CD4-positive, alpha-beta T cell treated with Interferon gamma for 1 hour (primary cell): ENCODE measurements at places on chromosomes 11 and 22.

- DNase-seq, result no peak
These were observed 26.8 kb downstream of the CLDN25 start for GRCh38 chr11:113806406-113806805.

- DNase-seq, result no peak
These were observed 45.1 kb downstream of the PHF21B start for GRCh38 chr22:44964722-44965078.

- DNase-seq, result no peak
These were observed 72.1 kb downstream of the C22orf31 start for GRCh38 chr22:28989484-28989883.

DNA sequence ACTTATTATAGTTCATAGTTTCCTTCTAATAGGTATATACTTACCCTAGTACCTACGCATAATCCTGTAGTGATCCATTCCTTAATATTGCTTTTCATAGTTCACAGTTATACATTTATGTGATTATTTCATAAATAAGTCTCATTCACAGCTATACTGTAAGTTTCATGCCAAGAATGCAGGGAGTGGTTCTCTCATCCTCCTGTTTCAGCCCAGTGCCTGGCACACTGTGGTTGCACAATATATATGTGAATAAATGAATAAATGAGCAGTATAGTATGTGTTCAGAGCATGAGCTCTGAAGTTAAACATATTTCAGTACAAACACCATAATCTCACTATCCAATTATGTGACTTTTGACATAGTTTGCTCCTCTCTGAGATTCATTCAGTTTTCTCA is 115.8 kb downstream of the MAML2 start:
- DNase-seq, result no peak

- DNase-seq, result no peak
These were observed 7.4 kb upstream of the BIRC3 start for GRCh38 chr11:102309621-102310541.

DNA sequence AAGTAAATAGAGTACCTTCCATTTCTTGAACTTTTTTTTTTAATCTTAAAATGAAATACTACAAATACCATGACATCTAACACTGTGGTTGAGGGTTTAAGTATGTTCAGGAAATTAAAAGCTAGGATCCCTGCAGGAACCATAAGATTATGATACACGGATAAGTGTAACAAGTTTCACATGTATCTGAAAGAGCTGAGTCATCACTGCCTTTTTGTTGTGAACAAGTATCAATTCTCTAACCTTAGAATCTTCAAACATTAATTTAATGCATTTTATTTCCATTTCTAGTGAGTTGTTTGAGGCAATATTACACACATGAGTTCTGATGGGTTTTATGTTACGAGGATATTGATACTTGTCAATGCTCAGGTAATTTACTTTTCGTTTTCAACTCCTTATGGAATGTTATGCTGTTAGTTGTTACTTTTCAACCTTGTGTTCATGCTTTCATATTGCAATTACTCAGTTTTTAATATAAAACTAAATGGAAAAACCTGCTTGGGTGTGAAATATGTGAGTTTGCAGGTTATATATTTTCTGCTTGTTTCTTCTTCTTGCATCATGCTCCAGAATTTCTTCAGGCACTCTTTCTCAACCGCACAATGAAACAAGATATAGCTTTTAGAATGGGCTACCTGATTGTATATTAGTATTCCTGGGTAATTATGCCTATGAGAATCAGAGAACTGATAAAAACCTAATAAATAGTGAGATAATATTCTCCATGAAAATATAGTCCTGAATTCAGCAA is 361.3 kb upstream of the MTNR1B start:
- no peak for DNase-seq

- DNase-seq, result no peak
These were observed 9.6 kb downstream of the TMEM258 start for GRCh38 chr11:61782841-61783240.

- no peak for DNase-seq
These were observed 20.9 kb downstream of the SPTBN2 start for GRCh38 chr11:66708094-66708493.

DNA sequence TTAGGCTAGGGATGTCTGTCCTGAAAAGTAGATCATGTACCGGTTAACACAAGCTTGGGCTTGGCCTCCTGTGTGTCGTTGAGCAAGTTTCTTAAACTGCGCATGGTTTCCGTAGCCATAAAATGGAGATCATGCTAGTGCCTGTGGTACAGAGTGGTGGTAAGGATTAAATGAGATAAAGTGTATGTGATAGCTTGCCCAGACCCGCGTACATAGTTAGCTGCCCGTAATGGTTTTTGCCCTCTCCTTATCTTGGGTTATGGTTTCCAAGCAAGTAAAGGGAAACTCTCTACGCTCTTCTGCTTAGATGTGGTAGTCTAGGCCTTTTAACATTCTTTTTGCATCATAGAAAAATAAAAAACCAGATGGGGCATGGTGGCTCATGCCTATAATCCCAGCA is 11.0 kb upstream of the PTPRJ start:
- DNase-seq, result no peak

GRCh38 chr11:65340226-65340625 is 6.6 kb downstream of the DPF2 start:
- DNase-seq, result no peak
